ENCODE measurements at places on chromosomes 7 and 10.

GRCh38 chr10:43249151-43249961 lies 17.5 kb downstream of the RASGEF1A start:
- H3K27me3 ChIP-seq = no peaks in the 10 kb centered on the region
- no peaks in the 10 kb centered on the region for H3K36me3 ChIP-seq
- no peak overlapping the region for H3K4me3 ChIP-seq
- no peaks in the 10 kb centered on the region for H3K4me1 ChIP-seq

DNA sequence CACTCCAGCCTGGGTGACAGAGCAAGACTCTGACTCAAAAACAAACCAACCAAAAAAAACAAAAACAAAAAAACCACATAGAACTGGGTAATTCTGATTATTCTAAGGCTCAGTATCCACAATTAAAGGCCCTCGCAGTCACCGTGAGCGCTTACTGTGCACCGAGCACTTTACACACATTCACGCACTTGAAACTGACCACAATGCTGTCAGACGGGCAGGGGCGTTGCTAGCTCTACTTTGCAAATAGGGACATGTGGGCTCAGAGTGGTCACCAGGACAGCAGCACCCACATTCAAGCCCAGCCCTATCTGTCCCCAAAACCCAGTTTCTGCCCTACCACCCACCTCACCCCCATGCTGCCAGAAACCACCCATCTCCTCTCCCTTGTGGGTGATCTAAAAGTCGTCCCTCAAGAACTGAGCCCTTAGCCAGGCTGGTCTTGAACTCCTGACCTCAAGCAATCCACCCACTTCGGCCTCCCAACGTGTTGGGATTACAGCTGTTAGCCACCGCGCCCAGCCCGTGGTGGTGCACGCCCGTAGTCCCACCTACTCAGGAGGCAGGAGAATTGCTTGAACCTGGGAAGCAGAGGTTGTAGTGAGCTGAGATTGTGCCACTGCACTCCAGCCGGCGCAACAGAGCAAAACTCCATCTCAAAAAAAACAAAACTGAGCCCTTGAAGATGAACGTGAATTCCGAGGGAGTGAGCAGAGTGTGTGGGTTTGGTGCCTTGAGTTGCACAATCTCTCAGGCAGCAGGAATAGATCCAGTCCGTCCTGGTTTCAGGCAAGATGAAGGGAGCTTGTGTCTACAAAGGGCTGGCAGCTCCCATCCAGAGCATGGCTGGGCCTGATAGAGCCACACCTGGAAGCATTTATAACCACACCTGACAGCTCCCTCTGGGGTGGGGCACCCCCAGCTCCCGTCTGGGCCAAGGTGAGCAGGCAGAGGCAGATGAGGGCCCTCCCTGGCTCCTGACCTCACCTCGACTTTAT lies 5.4 kb upstream of the HSPB1 start:
- H3K27me3 ChIP-seq = peaks cover 13% of the 10 kb centered on the region
- DNase-seq = no peak
- H3K36me3 ChIP-seq = no peaks in the 10 kb centered on the region
- peaks cover 16% of the 10 kb centered on the region for H3K4me1 ChIP-seq
- H3K4me3 ChIP-seq = no peak overlapping the region

DNA sequence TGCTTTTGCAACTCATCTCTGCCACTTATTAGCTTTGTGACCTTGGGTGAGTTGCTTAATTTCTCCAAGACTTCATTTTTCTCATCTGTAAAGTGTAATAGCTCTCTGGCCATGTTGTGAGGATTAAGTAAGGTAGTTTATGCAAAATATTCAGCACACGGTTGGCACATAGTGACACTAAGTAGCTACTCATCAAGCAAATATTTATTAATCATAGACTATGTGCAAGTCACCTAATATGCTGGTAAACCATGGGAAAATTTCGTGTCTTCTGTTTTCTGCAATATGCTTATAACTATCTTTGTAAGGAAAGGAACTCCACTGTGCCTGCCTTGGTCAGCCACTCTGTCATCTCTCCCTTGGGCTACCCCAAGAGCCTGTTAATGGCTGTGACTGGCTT lies 50.3 kb upstream of the EGR2 start:
- no peaks in the 10 kb centered on the region for H3K4me1 ChIP-seq
- H3K4me3 ChIP-seq = no peak overlapping the region
- no peaks in the 10 kb centered on the region for H3K27me3 ChIP-seq
- no peak for DNase-seq
- H3K36me3 ChIP-seq = no peaks in the 10 kb centered on the region

GRCh38 chr7:90211391-90212148 lies at the start of gene STEAP2:
STEAP2 (plus strand) TSS chr7:90211740; CDS start chr7:90225083, 13,343 bp downstream.
- DNase-seq = peak; percentile 97
- peak within 1 kb of the TSS; percentile 92 for H3K4me3 ChIP-seq
- peaks cover 44% of the 10 kb centered on the region for H3K4me1 ChIP-seq
- H3K36me3 ChIP-seq = no peaks in the 10 kb centered on the region
- H3K27ac ChIP-seq = peak within 1 kb of the TSS; percentile 88

DNA sequence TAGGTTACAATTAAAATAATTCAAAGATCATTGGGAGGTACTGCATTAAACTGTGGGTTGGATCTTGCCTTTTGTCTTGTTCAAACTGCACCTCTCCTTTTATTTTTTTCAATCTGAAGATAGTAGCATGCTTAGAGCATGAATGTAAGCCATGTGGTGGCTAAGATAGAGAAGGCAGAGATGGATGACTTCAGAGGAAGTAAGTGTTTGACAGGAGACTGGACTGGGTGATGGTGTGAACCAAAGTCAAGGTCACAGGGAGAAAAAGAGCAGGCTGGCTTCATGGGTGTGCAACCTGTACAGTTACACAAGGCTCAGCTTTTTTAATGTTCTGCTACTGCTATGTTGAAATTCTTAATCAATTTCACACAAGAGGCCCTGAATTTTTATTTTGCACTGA lies 85.6 kb downstream of the ZEB1 start:
- no peak overlapping the region for H3K4me3 ChIP-seq
- no peaks in the 10 kb centered on the region for H3K4me1 ChIP-seq
- H3K27me3 ChIP-seq = no peaks in the 10 kb centered on the region

GRCh38 chr10:80515941-80516340 lies 21.8 kb upstream of the SH2D4B start:
- no peaks in the 10 kb centered on the region for H3K4me1 ChIP-seq
- no peak overlapping the region for H3K4me3 ChIP-seq
- H3K27me3 ChIP-seq = no peaks in the 10 kb centered on the region
- H3K36me3 ChIP-seq = peaks cover 11% of the 10 kb centered on the region
- H3K27ac ChIP-seq = no peak overlapping the region
- no peak for DNase-seq

DNA sequence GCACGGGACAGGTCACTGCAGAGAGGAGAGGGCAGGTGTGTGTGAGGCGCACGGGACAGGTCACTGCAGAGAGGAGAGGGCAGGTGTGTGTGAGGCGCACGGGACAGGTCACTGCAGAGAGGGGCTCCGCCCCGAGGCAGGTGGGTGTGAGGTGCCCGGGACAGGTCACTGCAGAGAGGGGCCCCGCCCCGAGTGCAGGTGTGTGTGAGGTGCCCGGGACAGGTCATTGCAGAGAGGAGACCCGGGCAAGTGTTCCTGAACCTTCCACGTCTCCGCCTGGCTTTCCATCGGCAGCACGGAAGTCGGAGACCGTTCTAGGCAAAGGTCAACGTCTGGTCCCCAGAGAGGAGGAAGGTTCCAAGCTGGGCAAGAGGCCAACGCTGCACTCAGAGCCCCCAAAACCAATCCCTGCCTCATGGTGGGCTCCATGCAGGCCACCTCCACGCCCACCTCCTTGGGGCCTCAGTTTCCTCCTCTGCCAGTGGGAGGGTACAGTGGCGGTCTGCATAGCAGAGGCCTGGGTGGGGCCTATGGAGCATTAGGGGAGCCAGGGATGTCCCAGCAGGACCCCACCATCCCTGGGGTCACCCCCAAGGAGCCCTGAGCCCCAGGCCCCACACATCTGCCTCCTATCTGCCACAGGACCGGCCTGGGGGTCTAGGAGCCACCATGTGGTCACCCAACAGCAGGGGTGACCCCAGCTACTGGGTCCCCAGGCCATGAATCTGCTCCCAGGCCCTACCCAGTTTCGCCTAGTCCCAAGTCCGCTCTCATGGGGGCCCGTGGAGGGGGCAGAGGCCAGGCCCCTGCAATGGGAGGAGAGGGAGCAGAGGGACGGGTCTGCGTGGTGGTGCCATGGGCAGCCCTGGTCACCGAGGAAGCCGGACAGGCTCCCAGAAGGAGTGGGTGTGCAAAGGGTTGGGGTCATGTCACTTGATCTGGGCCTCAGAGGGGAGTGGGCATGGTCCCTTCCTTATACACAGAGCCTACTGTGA lies 57.0 kb downstream of the STK32C start:
- no peaks in the 10 kb centered on the region for H3K36me3 ChIP-seq
- no peak overlapping the region for H3K4me3 ChIP-seq
- H3K27ac ChIP-seq = no peak overlapping the region
- no peak for DNase-seq

DNA sequence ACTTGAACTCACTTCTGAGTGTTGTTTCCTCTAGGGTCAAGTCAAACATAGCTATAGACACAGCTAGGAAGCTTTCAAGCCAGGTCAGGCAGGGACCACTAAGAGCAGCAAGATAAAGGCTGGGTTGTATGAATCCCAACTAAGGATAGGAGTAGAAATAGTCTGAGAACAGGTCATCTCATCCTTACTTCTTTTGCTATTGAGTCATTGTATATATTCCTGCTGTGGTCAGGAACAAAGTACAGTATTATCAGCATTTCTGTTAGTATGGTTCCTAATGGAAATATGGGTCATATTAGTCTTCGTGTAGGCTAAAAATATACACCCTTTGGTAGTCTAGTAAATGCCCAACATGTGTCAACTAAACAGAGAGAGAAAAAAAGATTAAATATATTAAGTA lies 145.3 kb downstream of the BTAF1 start:
- H3K27me3 ChIP-seq = no peaks in the 10 kb centered on the region
- no peak overlapping the region for H3K27ac ChIP-seq
- no peak for DNase-seq

GRCh38 chr7:988426-988911 lies 5.5 kb downstream of the CYP2W1 start:
- DNase-seq = no peak
- H3K4me1 ChIP-seq = no peaks in the 10 kb centered on the region
- no peak overlapping the region for H3K4me3 ChIP-seq
- H3K36me3 ChIP-seq = no peaks in the 10 kb centered on the region
- no peaks in the 10 kb centered on the region for H3K27me3 ChIP-seq

DNA sequence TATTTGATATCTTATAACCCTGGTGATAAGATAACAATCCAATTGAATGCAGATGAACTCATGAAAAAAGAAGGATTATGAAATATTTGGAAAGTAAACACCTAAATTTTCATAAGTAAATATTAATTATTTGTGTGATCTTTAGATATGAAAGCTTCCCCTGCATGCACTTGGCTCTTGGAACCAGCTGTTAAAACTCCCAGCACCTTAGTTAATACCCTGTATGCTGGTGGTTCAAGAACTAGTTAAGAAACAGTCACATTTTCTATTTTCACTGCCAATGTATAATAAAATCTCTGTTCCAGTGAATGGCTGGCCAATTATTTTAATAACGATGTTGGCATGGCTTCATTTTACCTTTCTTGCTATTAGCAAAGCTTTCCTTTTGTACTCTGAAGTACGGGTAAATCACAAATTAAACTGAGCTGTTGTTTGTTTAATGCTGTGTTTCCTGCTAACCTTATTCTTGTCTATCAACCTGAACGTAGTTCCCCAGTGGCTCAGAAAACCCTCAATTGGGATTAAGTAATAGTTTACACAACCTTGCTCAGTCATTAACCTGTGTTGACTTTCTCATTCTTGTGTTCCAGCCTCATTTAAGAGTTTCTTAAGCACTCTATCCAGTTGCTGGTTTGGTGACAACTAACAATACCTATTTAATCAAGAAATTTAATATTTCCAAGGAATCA lies 38.9 kb downstream of the MET start:
- H3K27me3 ChIP-seq = no peaks in the 10 kb centered on the region
- no peaks in the 10 kb centered on the region for H3K36me3 ChIP-seq
- peaks cover 28% of the 10 kb centered on the region for H3K4me1 ChIP-seq
- no peak overlapping the region for H3K27ac ChIP-seq
- H3K4me3 ChIP-seq = no peak overlapping the region
- no peak for DNase-seq

All from GM23338 (cell line).